ENCODE measurements at places on chromosomes 5 and 9.

DNA sequence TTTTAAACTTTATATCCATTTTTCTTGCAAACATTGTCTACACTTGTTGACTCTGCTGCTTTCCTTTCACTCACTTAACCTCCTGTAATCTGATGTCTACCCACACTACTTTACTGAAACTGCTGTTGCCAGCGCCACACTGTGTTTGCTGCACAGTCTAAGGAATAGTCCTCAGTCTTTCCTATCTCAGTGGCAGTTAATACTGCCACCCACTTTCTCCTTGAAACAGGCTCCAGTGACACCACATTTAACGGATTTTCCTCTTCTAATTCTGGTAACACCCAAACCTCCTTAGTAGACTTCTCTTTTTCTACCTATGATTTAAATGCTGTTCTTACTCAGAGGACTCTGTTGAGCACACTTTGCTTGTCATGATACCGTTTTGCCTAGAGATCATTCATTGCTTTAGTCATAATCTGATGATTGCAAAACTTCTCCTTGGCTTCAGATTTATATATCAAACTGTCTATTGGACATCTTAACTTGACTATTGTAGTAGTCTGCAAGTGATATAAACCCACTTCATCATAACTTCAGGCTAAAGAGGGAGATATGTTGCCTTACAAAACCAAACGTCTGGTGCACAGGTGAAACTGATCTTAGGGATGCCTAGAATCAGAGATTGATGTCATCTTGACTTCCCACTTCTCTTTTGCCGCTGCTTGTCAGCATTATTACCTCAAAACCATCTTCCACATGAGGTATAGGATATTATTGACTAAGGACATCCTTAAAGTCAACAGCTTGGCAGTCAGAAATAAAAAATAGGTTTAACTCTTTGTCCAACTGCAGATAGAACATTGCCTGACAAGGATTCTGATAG lies 94.1 kb downstream of the CDC42SE2 start:
- DNase-seq, result no peak

DNA sequence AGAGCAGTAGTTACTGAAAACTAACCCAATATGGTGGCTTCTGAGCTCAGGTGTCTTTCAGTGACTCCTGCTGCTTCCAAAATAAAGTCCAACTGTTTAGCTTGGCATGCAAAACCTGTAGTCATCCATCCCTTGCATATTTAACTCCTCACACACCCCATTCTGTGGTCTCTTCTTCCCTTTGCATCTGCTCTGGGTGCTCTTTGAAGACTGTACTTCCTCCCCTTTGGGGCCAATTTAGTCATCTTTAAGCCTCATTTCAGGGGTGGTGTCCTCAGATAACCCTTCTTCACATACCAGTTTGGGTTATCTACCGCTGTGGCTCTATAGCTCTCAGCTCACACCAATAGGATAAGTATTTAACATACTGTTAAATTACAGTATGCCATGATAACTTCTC lies 209.9 kb upstream of the DMRT1 start:
- no peak for DNase-seq

DNA sequence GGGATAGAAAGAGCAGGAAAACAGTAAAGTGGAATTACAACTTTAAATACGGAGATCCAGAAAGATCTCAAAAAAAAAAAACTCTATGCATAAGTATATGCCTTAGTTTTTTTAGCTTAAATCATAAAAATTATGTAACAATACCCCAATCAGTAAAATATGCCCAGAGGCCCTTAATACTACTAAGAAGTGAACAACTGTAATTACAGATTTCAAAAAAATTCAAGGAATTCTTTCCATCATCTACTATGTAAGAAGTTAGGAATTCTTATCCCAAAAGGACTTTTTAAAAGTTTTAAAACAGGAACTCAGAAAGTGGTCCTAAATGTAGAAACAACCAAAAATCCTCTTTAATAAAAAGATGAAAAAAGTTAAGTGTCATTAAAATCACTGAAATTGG lies 111.3 kb downstream of the SSBP2 start:
- no peak for DNase-seq

DNA sequence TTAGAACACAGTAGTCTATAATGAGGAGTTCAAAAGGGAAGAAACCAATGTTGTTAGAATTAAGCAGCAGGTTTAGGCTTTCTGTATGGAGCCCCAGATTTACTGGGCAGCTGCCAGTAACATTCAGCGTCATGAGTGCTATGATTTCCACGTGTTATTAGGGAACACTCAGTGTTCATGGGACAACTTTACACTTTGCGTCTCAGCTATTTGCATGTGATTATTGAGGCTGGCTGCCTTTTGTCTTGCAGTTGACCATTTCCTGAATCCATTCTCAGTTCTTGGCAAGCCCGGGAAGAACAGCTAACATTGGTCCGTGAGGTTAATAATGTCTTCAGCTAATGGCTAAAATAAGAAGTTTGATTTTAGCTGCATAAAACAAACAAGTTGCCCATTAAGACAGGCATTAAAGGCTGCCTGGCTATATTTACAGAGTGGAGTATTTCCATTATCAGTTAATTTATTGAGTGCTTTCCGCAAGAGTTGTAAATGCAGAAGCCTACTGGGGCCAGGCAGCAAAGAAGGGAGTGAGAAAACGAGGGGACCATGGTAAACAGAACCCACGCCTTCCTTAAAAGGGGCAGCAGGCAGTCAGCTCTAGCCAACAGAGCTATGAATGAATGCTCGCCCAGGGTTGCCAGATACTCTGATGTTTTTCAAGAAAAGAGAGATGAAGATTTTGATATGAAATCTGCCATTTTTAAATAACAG lies 120.9 kb downstream of the PIP5K1B start:
- DNase-seq, result no peak

DNA sequence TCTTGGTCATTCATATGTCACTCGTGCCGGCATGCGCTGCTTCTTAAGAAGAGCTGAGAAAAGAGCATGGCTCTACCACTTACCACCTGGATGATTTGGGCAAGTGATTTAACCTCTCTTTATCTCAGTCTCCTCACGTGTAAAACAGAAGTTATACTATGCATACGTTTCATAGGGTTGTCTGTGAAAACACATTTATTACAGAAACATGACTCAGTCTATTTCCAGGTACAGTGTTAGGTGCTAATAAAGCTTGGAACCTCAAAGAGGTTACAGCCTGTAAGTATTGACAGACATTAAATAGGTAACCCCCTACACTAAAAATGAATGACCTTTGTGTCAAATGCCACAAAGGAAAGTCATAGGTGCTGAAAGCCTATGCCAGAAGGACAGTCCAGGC lies 43.1 kb downstream of the MED27 start:
- DNase-seq, result no peak

GRCh38 chr5:126527892-126528291 lies 67.1 kb downstream of the ALDH7A1 start:
- DNase-seq, result no peak

DNA sequence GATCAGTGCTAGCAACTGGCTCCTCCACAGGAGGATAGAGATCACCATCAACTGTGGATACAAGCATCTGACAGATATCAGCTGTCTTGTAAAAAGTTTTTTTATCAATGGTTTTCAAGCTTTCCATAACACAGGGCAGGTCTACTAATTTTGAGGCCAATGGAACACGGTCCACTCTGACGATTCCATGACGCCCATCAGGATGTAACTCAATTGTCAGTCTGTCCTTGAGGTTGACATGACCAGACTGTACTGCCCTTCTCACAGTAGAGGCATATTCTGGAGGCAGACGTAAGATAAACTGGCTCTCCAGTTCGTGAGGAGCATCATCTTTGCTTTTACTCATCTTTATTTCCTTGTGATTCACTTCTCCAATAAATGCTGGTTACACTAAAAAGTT lies 885 bp downstream of the TAF7 start:
- no peak for DNase-seq

DNA sequence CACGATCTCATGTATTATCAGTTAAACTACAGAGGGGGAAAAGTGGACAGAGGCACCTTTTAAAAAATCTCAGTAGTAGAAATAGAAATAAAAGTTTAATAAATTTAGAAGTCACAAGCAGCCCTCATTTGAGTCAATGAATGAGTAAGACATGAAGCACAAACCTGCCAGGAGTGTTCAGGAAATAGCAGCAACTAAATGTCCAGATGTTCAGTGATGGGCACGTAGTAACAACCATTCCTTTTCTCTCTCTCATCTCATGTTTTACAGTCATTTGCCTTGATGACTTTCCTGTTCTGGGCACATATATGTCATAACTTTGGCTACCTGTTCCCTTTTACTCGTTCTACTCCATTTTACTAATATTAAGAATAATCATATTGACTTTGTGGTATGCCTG lies 17.7 kb downstream of the ISOC1 start:
- DNase-seq, result no peak

GRCh38 chr9:93136011-93136440 lies 2.0 kb upstream of the NINJ1 start:
- DNase-seq, result no peak

GRCh38 chr5:115583474-115583873 lies 18.8 kb downstream of the TICAM2 start:
- DNase-seq, result no peak

- no peak for DNase-seq
Measured at GRCh38 chr5:134090522-134090921, 24.0 kb upstream of the TCF7 start.

- DNase-seq, result no peak
Measured at GRCh38 chr5:58274191-58274590, 185.7 kb downstream of the PLK2 start.

GRCh38 chr9:76369583-76369982 lies 24.6 kb downstream of the RFK start:
- no peak for DNase-seq

- DNase-seq, result no peak
Measured at GRCh38 chr9:123655681-123656423, 274.1 kb downstream of the DENND1A start.

- no peak for DNase-seq
Measured at GRCh38 chr5:33205727-33206410, 234.9 kb upstream of the TARS1 start.

DNA sequence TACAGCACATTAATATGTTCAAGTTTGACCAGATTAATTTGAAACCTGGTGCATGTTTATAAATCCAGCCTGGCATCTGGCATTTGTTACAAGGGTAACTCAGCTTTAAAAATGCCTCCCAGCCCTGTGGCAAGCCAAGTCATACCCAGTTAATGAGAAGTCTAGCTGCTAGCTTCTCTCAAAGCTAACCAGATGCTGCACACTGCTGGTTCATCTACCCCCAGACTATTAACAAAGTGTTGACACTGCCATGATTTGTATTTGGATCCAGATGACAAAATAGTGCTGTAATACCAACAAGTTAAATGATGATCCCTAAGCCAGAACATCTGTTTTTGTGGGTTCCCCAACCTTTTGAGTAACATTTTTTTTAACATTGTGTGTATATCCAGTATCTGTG lies 573.7 kb upstream of the DAB2 start:
- DNase-seq, result no peak

DNA sequence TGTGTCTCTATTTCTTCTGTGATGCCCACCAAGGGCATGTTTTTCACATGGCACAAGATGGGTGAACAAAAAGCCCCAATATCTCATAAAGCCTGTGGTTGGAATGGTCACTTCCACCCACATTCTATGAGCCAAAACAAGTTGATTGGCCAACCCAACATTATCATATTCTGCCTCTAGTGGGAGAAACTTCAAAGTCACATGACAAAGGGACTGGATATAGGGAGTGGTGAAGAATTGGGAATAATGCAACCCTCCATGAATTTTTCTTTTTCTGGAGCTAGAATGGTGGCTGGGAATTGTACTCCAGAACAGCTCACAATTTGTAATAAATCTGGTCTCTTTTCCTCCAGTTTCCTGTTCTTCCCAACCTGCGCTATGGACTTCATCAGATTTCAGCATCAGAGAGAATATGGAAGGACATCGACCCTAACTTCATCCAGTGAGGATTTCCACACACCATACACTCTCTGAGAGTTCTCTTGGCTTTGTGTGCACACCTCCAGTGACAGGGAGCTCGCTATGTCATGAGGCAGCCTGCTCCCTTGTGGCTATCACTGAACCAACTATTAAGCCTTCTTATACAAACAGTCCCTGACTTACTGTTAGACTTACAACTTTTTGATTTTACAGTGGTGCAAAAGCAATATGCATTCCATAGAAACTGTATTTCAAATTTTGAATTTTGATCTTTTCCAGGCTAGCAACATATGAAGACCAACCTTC lies 12.0 kb upstream of the B4GALT1 start:
- DNase-seq, result no peak

DNA sequence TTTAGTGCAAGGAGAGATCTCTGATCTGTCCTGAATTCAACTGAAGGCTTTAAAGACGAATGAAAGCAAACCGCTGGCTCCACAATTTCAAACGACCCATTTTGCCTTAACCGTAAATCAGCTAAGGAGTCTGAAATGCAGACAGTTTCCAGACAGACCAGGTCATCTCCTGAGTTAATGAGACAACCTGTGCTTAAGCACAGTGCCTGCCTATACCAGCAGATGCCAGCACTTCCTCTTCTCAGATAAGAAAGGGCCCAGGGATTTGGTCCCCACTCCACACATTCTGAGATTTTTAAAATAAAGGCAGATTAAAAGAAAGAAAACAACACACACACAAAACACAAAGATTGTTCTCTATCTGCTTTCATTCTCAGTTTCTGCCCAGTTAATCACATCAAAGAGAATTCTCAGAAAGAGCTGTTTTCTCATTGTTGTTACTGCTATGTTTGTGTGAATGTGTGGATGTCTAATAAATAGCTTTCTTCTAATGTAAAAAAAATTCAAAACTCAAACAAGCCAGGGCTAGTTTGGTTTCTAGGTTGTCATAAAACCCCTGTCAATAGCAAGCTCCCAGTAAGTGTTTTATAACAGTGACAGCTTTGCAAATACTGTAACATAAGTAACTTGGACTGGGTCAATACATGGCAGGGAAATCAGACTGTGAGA lies 157.7 kb upstream of the SLC24A2 start:
- no peak for DNase-seq

- no peak for DNase-seq
Measured at GRCh38 chr9:84894859-84895258, 225.3 kb downstream of the NTRK2 start.

DNA sequence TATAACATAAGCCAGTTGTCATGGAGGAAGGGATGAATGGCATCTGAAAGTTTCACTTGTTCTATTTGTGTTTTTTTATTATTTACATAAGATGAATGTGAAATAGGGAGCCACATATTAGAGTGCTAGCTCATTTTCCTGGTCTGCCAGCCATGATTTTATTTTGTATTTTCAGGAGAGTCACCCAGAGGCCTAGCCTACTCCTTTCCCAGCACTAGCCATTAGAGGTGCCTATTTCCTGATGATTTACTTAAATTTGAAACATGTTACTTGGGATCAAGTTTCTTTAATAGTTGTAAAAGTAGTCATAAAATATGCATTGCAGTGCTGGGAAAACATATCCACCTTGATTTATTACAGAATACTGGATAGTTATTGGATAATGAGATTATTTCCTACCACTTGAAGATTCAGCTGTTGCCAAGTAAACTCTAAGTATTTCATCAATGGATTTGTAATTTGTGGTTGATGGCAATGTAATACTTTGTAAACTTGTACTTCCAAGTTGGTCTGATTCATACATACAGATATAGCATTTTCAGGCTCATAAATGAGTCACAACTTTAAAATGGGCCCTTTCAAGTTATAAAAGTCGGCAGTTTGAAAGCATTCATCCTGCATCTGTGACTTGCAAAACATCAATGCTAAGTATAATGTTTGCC lies 50.8 kb downstream of the KCNN2 start:
- no peak for DNase-seq

- DNase-seq, result no peak
Measured at GRCh38 chr9:115291841-115292240, 173.9 kb upstream of the TNC start.

GRCh38 chr9:73173557-73174329 lies 22.1 kb downstream of the ANXA1 start:
- no peak for DNase-seq

GRCh38 chr5:38871790-38872551 lies 26.2 kb downstream of the OSMR start:
- no peak for DNase-seq

Measured in endothelial cell (in vitro differentiated cells).